ENCODE measurements at places on chromosomes 16 and 17. TPM values are rescaled to one million over a fixed set of nuclear protein-coding genes. Genes with fewer than 3 reads are reported as not detected.

PKMYT1 gene
- total RNA-seq = 0.26 TPM

TBC1D26 gene
- not detected for total RNA-seq

CA5A gene
- total RNA-seq = not detected

CARD14 gene
- total RNA-seq = 0.17 TPM

KCNH6 gene
- not detected for total RNA-seq

KRT32 gene
- under 0.01 TPM for total RNA-seq

CXCL16 gene
- total RNA-seq = 0.83 TPM

HSPB9 gene
- not detected for total RNA-seq

CLEC3A gene
- total RNA-seq = not detected

ANKRD40CL gene
- total RNA-seq = not detected

CCL14 gene
- total RNA-seq = not detected

ZFHX3 gene
- total RNA-seq = 7.3 TPM

LGALS9C gene
- not detected for total RNA-seq

HOXB3 gene
- total RNA-seq = 15.7 TPM

MRPL38 gene
- total RNA-seq = 36.0 TPM

FNDC8 gene
- total RNA-seq = not detected

RNFT1 gene
- total RNA-seq = 13.9 TPM

KLHL10 gene
- total RNA-seq = 0.33 TPM

RNF43 gene
- total RNA-seq = under 0.01 TPM

KRTAP1-5 gene
- not detected for total RNA-seq

PROCA1 gene
- 2.6 TPM for total RNA-seq

SCGB1C2 gene
- not detected for total RNA-seq

KRT39 gene
- total RNA-seq = 0.33 TPM

RNF40 gene
- 56.8 TPM for total RNA-seq

ELMO3 gene
- 0.26 TPM for total RNA-seq

MMP25 gene
- not detected for total RNA-seq

CCL1 gene
- total RNA-seq = not detected

SHISA9 gene
- not detected for total RNA-seq

PNMT gene
- total RNA-seq = not detected

TP53TG3 gene
- total RNA-seq = not detected

TAC4 gene
- not detected for total RNA-seq

CCL8 gene
- total RNA-seq = 0.26 TPM

CCDC200 gene
- not detected for total RNA-seq

AOC2 gene
- total RNA-seq = 0.33 TPM

NMT1 gene
- total RNA-seq = 73.2 TPM

CLUH gene
- total RNA-seq = 29.4 TPM

PRR11 gene
- total RNA-seq = 1.0 TPM

RGS11 gene
- 6.3 TPM for total RNA-seq

PRR35 gene
- total RNA-seq = not detected

RND2 gene
- total RNA-seq = 0.99 TPM

PMP22 gene
- 74.0 TPM for total RNA-seq

SLC47A1 gene
- total RNA-seq = 0.26 TPM

AIPL1 gene
- total RNA-seq = under 0.01 TPM

SLC6A2 gene
- total RNA-seq = not detected

GAST gene
- total RNA-seq = not detected

USP43 gene
- under 0.01 TPM for total RNA-seq

LPO gene
- total RNA-seq = not detected

Measured in fibroblast of lung (primary cell).